Foreskin fibroblast (primary cell): ENCODE measurements at places on chromosomes 11 and 22.

DNA sequence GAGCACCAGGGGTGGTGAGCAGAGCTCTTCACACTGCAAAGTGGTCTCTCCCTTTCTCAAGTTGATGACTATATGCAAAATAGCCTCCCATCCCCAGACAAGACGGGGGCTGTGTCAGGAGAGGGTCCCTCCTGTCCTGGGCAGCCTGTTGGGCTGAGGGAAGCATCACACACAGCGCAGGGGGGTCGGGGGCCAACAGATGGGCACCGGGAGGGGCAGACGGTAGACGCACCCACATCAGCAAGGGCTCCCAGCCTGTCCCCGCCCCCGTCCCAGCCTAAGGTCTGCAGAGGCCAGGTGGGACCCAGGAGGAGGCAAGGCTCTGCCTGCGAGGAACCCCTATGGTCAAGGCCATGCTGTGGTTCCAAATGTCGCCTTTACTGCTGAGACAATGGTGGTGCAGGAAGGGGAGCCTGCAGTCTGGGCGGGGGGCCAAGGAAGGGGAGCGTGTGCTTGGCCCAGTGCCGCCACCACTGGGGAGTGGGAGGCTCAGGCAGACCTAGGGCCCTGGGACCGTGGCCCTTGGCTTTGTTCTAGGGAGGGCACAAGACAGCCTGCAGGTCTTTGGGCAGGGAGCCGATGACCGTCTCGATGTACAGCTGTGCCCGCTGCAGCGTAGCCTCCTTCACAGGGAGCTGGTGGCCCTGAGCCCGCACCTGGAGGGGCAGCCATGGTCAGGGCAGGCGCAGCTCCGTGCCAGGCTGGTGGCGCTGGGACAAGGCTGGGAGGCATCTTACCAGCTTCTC is 4.3 kb upstream of the PLXNB2 start:
- no peak for DNase-seq

- DNase-seq, result no peak
These were observed 3.5 kb downstream of the CRYBB1 start for GRCh38 chr22:26614322-26614721.

DNA sequence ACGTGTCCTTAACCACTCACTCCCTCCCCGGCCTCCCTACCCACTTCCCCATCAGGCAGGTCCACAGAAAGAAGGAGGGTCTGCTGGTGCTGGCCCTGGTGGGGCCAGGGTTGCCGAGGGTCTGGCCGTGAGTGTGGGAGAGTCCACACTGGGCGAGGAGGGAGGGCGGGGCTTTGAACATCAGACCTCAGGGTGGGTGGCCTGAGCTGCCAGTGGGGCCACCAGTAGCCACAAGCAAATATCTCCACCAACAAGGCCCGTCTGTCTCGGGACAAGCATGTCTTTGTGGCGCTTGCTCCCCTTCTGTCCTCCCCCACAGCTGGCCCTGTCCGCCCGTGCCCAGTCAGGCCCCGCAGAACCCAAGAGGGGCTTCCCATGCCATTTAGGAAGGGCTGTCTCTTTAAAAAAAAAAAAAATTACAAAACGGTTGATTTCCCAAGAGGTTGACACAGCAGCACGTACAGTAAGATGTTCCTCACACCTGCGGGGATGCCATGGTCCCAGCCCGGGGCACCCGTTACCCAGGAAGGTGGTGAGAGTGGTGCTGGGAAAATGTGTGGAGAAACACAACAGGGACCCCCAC is 17.7 kb upstream of the TALDO1 start:
- DNase-seq, result no peak

- no peak for DNase-seq
These were observed 32.9 kb downstream of the MEI1 start for GRCh38 chr22:41732096-41732772.

GRCh38 chr22:48112687-48113521 is 1350.5 kb downstream of the TBC1D22A start:
- DNase-seq, result no peak

GRCh38 chr11:46559815-46560214 is 34.0 kb downstream of the AMBRA1 start:
- DNase-seq, result no peak

DNA sequence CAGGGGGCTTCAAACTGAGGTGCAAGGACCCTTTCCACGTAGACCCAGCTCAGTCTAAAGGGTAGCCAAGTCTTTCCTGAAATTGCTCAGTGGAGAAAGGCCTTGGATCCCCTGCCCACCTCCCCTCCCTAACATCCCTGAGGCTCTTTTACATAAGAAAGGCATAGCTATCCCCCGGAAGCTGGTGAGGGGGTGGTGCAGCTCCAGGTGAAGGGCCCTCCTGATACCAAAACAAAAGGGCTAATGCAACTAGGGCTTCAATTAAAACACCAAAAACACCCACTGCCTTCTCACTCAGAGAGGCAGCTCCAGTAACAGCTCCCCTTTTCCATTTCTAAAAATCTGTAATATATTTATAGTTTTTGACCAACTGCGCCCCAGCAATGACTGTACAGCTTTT is 5.8 kb downstream of the SHANK2 start:
- DNase-seq, result no peak

- DNase-seq, result no peak
These were observed 94.0 kb upstream of the APOA1 start for GRCh38 chr11:116931206-116931953.

DNA sequence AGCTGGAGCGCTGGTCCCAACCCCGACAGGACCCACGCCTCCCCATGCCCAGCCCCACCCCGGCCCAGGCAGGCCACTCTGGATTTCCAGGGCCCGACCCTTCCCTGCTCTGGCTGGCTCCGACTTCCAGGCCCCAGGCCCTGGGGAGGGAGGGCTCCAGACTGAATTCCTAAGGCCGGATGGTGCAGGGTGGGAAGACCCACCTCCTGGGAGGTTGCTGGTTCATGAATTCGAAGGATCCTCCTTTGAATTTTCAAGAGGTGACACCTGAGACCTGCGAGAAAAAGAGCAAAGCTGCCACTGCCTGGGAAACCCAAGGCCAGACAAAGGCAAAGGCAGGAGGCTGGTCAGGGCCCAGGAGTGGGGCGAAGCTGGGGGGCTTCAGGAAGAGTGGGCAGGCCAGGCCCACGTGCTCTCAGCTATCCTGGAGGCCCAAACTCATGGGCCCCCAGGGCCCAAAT is 47.0 kb upstream of the LINC01488 start:
- no peak for DNase-seq

GRCh38 chr11:115682101-115682500 is 177.9 kb upstream of the CADM1 start:
- DNase-seq, result no peak

DNA sequence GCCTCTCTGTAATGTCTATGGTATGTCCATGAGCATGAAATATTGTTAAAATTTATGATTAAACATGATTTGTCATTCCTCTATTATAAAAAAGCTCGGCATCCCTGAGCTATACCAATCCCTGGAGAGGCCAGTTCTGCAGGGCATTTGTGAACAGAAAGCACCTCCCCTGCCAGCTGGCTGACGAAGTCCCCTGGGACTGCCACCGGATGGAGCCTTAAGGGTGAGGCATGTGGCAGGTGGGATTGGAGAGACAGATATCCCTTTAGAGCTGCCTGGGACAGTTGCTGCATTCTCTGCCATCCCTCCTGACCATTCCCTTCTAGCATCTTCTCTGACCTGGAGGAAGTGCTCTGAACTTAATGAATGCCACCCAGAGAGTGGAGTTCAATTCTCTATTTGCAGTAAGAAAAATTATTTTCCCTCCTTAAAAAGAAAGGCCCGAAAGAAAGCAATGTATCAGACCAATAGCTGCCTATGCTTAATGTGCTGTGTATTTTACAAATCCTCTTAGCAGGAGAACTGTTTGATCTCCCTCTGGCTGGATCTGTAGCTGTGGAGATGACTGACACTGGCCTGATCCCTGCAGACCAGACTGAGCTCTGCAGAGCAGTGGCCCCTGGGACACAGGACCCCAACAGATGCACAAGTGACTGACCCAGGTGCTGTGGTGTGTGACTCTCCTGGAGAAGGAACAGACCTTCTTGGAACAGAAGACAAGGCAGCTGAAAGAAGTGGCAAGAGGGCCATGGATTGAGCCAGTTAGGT is 219.0 kb upstream of the NAV2 start:
- DNase-seq, result no peak

DNA sequence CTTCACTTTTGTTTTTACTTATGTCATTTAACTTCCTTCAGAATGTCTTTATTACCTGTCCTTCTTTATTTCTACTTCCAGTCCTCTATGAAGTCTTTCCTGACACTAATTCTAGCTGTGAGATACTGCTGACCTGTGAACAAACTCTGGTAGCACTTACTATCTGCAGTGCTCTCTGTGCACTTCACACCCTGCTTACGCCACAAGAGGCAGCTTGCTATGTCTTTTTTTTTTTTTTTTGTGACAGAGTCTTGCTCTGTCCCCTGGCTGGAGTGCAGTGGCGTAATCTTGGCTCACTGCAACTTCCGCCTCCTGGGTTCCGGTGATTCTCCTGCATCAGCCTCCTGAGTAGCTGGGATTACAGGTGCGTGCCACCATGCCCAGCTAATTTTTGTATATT is 10.7 kb downstream of the STIM1 start:
- DNase-seq, result no peak

DNA sequence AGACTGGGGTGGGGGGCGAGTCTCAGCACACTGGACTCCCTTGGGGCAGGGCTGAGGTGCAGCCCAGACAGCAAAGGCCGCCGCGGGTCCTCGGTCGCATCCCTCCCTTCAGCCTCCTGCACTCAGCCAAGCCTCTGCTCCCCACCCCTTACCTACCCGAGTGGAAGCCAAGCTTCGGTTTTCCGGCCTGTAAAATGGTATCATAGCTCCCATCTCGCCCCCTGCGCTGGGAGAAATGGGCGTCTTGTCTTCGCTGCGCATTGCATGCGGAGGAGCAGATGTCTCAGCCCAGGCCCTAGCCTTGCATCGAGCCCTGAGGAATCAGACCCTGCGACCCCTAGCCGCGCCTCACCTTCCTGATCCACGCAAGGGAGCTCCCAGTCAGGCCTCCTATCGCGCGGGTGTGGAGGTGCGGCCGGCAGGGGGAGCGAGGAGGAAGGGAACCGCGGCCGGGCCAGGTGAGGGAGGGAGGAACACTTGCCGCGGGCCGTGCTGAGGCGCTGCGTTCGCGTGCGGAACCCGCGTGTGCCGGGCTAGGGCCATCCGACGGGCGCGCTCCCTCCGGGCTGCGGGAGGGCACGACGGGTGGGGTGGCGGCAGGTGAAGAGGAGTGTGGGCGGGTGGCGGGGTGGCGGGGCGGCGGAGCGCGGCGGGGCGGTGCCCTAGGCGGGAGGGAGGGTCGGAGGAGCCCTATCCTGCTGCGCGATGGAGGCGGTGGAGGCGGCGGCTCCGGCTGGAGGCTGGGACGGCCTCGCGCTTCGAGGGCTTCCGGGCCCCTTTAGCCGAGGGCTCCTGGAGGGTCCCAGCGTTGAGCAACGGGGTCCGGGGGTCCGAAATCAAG is 4.1 kb upstream of the TBX1 start:
- DNase-seq, result no peak

GRCh38 chr22:16845465-16845864 is 20.3 kb upstream of the XKR3 start:
- DNase-seq, result no peak

- DNase-seq, result no peak
These were observed 168.1 kb downstream of the ADAMTS15 start for GRCh38 chr11:130616573-130616972.

DNA sequence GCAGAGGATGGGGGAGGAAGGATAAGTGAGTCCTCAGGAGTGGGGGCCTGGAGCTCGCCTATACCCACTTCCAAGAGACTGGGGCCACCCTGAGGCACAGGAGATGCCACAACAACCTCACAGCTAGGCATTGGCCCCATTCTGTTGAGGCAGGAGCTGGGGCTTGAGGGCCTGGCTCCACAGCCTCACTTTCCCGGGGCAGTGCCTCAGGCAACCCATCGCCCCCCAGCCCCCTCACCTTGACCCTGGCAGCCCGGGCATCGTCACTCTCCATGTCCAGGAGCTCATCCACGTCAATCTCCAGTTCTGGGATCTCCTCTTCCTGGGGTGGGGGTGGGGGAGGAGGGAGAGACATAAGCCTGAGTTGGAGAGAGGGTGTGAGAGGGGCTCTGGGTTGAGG is 1.8 kb downstream of the PPP1R14B start:
- DNase-seq, result no peak

GRCh38 chr11:83158357-83158786 is 1.4 kb downstream of the PCF11 start:
- DNase-seq, result no peak

GRCh38 chr11:45152740-45153595 is 6.5 kb downstream of the PRDM11 start:
- no peak for DNase-seq

DNA sequence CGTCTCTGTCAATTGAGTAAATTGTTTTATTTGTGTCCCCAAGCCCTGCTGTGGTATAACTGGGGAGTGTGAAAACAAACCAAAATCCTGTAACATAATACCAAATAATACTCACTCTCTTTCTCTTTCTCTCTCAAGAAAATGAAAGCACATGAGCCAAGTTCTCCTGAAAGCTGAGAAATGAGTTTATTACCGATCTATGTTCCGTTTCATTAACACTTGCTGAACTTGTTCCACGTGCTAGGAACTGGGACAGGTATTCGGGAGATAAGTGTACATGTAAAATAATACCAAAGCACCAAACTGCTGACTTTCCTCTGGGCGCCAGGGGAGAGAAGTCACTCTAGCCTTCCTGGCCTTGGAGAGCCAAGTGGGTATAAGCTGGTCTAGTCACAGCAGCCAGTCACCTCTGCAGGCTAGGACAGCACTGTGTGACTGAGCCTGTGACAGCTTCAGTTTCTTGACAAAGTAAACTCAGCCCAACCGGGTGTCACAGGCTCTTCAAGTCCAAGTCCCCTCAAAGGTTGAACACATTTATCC is 23.1 kb downstream of the CD6 start:
- no peak for DNase-seq

- no peak for DNase-seq
These were observed 63.4 kb downstream of the MYH9 start for GRCh38 chr22:36324414-36324813.

- no peak for DNase-seq
These were observed 47.7 kb downstream of the DKK3 start for GRCh38 chr11:11960687-11961086.

GRCh38 chr11:5285703-5286340 is 15.9 kb downstream of the OR51B4 start:
- no peak for DNase-seq

- DNase-seq, result peak; percentile 44
These were observed 228.2 kb upstream of the ZC3H12C start for GRCh38 chr11:109864834-109865547.

DNA sequence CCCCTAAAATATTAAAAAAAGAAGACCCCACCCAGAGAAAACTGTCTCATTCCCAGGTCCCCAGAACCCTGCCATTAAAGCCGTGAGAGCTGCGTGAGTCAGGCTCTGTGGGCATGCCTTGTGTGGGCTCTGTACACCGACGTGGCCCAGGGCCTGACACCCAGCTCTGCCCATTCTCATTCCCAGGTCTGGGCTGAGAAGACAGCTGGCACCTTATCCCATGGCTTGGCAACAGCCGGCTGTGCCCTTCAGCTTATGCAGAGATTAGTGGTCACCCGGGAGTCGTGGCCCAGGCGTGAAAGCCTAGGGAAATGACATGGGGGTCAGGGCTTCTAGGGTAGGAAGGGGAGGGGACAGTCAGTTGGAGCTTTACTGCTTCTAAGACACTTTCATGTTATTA is 31.9 kb downstream of the OTOG start:
- DNase-seq, result no peak
